ENCODE measurements at places on chromosomes 5 and 9. TPM values are rescaled to one million over a fixed set of nuclear protein-coding genes. Genes with fewer than 3 reads are reported as not detected.

PKD2L2 gene
- total RNA-seq, result not detected

ADAMTS6 gene
- total RNA-seq, result 3.0 TPM

AFAP1L1 gene
- total RNA-seq, result 6.4 TPM

SQSTM1 gene
- 133 TPM for total RNA-seq

STPG3 gene
- total RNA-seq, result 0.31 TPM

OSTF1 gene
- total RNA-seq, result 31.9 TPM

SHISAL2B gene
- total RNA-seq, result 0.63 TPM

CAPSL gene
- 0.45 TPM for total RNA-seq

SMIM32 gene
- total RNA-seq, result 12.8 TPM

PPWD1 gene
- total RNA-seq, result 30.1 TPM

RIC1 gene
- 25.1 TPM for total RNA-seq

PCDHB12 gene
- total RNA-seq, result 2.3 TPM

SH3PXD2B gene
- 38.4 TPM for total RNA-seq

WHRN gene
- 13.3 TPM for total RNA-seq

TNFSF15 gene
- 7.3 TPM for total RNA-seq

ADGRD2 gene
- total RNA-seq, result 0.31 TPM

GBA2 gene
- 103 TPM for total RNA-seq

PTGES gene
- 29.1 TPM for total RNA-seq

CCNO gene
- total RNA-seq, result 1.6 TPM

PDZD2 gene
- 4.3 TPM for total RNA-seq

PRUNE2 gene
- 3.3 TPM for total RNA-seq

IL17B gene
- not detected for total RNA-seq

RASEF gene
- total RNA-seq, result 10.0 TPM

EIF4E1B gene
- total RNA-seq, result not detected

AGXT2 gene
- total RNA-seq, result not detected

CDO1 gene
- 27.9 TPM for total RNA-seq

PCDHA4 gene
- 10.7 TPM for total RNA-seq

SARDH gene
- total RNA-seq, result 6.8 TPM

LCN12 gene
- 8.3 TPM for total RNA-seq

GLRA1 gene
- total RNA-seq, result 0.39 TPM

LAMC3 gene
- 0.38 TPM for total RNA-seq

GNPDA1 gene
- total RNA-seq, result 50.4 TPM
